ENCODE measurements at places on chromosomes 5 and 9.

DNA sequence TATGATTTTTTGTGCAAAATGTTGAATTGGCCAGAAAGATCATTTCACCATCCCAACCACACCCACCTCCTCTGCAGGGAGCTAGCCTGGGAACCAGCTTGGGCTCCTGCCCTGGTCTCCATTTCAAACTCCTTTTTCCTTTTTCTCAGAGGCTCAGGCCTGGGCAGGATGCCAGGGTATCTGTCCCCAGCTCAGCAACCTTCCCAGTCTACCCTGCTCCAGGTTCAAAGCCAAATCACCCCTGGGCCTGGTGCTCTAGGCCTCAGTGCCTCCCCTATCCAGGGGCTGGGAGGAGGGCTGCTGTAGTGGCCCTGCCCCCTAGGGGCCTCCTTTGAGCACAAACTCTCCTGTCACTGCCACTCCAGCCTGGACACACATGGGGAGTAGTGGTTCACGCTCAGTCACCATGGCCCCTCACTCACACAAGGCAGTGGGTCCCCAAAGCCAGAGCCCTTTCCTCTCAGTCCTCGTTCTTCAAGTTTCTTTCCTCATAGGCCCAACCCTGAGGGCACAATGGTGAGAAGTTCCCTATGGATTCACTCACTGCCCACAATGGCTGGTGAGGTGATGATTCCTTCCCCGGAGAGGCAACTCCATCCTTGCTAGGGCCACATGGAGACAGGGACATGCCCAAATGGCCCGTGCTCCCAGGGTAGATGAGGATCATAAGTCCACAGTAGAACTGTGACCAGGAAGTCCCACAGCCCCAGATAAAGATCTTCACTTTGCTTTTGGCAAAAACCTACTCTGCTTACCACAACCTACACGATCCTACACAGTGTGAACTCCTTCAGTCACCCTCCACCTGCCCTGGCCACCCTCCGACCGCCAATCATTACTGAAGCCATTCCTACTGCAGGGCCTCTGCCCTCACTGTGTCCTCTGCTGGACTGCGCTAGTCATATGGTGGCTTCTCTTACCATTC is 1.6 kb upstream of the ST6GALNAC4 start:
- DNase-seq: no peak

DNA sequence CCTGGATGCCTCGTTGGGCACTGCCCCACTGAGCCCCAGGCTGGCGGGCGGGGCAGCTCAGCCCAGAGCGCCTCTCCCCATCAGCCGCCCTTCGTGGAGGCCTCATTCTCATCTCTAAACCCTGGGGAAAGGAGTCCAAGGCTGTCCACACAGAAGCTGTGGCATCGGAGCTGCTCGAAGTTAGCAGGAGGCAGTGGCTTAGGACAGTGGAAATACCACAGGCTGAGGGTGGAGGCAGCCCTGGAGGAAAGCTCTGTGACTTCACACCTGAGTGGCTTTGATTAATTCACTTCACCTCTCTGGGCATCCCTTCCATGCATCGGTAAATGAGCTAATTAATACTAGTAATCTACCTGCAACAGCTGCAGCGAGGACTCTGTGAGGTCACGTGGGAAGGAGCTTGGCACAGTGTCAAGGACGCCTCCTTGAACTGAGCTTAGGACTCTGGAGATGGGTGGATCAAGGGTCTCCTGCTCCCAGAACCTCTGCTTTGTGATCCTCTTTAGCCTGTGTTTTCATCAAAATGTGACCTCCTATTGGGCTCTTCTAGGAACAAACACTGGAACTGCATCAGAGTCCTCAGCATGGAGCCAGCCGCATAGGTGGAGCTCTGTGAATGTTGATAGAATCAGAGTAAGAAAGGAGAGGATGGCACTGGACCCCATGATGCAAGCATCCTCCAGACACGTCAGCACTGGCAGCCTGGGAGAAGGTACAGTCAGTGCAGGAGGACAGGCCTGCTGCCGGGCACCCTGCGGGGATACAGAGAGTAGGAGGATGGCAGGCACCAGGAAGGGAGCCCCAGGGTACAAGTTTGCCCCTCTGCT is 842 bp upstream of the ANGPTL2 start:
- DNase-seq: no peak

- DNase-seq: no peak
These were observed 9.4 kb downstream of the JAKMIP2 start for GRCh38 chr5:147773139-147773538.

GRCh38 chr9:109887079-109887478 is 107.1 kb downstream of the PALM2AKAP2 start:
- no peak for DNase-seq

DNA sequence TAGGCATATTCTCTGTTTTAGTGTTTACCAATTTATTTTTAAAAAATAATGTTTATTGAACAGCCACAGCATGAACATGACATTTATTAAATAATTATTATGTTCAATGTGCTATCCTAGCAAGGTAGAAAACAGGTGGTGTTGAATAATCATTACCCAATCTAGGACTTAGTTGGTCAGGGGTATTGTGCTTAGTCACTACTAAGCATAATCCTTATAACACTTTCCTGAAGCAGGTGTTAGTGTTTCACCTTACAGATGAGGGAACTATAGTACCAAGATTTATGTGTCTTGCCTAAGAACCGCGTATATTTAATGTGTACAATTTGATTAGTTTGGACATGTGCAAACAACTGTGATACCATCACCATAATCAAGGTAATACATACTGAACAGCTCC is 1387.2 kb upstream of the ACO1 start:
- DNase-seq: no peak

GRCh38 chr5:172334641-172335040 is 51.1 kb upstream of the UBTD2 start:
- no peak for DNase-seq

- DNase-seq: no peak
These were observed 769.0 kb upstream of the RGMB start for GRCh38 chr5:98004463-98004862.

- DNase-seq: no peak
These were observed 215.8 kb upstream of the TRIM32 start for GRCh38 chr9:116471093-116471906.

DNA sequence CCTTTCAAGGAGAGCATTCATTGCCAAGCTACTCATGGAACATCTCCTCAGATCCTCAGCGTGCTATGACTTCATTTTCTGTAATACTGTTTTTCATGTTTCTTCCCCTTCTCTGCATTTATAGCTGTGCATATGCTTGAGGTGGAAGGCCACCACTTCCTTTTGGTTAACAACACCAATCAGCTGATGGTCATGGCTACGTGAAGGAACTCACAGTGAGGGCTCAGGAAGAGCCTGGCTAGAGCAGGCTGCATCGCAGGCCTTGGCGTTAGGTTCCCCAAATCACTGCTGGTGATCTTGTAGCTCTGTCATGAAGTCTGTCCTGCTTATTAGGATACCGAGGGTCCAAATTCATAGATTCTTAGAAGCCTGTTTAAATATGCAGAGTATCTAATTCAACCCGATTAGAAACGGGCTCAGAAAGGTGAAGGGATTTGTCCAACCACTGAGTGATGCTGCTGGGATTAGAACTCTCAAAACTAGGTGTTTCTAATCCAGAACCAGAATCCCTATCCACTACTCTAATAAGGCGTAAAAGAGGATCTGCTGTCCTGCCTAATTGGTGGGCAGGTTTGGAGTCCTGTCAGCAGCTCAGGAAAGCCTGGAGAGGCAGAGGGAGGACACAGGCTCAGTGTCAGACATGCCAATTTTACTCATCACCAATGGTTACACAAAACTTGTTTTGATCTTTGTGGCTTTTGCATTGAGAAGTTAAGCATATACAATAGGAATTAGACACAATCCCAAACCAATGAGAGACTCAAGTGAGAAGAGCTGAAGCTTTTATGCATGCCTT is 7.5 kb downstream of the SYK start:
- DNase-seq: no peak

DNA sequence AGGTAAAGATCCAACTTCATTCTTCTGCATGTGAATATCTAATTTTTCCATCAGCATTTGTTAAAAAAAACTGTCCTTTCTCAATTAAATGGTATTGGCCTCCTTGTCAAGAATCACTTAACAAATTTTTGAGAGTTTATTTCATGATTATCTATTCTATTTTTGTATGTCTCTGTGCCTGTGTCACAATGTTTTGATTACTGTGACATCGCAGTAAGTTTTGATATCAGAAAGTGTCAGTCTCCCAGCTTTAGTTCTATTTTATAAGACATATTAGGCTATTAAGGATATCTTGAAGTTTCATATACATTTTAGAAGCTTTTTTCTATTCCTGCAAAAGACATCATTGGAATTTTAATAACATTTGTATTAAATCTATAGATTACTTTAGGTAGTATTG is 33.6 kb downstream of the GABRA6 start:
- no peak for DNase-seq

DNA sequence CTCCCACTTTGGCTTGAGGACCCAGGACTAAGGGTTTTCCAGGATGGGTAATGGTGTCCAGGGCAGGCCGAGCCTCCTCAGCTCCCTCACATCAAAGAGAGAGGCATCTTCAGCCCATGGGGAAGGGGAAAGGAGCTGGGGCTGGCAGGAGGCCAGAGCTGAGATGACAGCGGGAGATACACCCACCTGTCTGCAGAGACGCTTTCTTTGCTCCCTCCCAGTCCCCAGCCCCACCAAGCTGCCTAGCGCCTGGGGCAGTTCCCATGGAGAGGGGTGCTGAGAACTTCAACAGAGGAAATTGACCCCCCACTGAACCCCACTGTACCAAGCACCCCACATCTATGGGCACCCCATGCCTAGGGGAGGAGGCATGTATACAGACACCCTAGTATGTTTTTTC is 10.6 kb downstream of the PCDH1 start:
- no peak for DNase-seq

DNA sequence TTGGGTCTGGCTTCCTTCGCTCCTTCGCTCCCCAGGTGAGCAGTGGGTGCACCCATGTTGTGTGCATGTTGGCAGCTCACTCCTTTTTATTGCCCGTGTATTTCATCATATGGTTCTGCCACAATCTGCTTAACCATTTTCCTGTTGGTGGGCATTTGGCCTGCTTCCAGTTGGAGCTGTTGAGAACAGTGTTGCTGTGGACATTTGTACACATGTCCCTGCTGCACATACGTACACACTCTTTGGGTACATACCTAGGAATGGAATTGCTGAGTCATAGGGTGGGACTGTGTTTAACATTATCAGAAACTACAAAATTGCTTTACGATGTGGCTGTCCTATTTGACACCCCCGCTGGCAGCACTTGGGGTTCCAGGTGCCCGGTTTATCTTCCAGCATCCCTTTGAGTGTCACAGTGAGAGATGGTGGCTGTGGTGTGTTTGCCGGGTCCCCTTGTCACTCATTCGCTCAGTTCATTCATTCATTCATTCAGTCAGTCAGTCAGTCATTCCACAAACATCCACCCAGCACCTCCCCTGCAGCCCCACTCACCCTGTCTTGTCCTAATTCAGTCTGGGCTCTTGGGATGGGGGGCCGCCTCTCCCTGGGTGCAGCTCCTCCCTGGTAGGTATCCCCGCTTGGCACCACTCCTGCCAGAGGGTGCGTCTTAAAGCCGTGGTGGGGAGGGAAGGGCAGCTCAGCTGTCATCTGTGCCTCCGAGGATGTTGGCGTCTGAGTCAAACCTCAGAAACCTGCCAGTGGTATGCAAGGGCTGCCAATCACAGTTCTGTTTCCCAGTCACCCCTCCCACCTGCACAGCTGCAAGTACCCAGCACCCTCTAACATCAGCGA is 7.9 kb upstream of the FIBCD1 start:
- DNase-seq: no peak

DNA sequence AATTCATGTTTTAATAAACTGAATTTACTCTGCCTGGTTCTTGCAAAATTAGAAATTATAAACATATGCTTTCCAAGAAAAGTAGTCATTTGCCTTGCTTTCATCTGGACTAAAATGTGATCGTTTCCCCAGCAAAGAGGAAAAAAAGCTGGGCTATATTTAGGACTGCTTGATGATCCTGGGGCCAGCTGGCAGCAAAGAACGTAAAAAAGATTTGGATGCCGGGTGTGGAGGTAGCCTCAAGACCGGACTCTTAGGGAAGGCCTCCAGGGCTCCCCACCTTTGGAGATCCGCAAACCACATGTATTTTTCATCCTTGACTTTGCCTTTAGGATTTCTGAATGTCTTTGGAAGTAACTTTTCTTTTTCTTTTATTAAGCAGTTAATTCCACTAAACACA is 156.1 kb upstream of the SEMA6A start:
- DNase-seq: no peak

GRCh38 chr5:172559004-172559932 is 81.8 kb upstream of the NEURL1B start:
- no peak for DNase-seq

DNA sequence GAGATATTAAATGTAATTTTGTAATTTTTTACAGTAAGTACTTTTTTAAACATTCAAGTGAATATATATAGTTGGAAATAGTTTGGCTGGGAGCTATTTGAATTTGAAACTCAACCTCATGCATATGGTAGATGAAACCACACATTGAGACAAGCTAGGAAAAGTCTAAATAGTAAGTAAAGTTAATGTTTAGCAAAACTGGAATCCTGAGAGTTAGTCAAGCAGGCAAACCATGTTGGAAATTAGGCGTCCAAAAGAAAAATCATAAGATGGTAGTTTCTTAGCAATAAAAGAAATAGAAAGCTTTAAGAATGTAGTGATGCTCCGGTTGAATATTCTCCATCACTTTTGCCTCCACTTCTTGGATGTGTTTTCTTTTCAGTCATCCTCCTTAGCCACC is 657.1 kb upstream of the CDH10 start:
- DNase-seq: no peak

DNA sequence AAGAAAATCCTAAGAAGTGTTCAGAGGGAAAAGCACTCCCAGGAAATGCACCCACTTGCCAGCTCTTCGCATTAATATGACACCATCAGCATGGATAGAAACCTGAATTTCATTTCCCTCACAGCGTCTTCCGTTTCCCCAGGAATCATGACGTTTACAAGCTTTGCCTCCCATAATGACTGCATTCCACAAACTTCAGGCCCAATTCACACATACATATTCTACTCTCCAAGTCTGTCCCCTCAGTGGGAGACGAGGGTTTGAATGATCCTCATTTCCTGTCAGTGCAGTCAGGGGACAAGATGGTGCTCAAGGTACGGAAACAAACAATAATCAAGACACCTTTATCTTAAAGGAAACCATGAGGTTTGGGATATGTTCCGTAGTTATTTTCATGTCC is 44.9 kb upstream of the MAN2A1 start:
- no peak for DNase-seq

DNA sequence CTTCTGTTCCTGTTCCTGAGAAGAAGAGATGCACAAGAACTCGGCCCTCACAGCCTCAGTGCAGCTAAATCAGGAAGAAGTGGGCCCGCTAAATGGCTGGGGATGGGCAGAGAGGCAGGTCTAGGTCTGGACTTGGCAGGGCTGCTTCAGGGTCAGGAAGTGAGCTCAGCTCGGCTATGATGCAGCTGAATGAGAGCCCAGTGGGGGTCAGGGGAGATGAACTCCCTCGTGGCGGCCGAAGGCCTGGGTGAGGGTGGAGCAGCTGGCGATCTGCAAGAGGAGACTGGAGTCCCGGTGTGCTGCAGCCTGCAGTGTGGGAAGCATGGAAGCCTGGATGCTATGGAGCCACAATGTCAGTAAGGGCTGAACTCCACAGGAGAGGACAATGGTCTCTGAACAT is 466.2 kb downstream of the SPOCK1 start:
- no peak for DNase-seq

GRCh38 chr5:56512313-56512996 is 279.3 kb upstream of the ANKRD55 start:
- no peak for DNase-seq
